Mammary microvascular endothelial cell (primary cell): ENCODE measurements at places on chromosomes 2 and 18. TPM values are rescaled to one million over a fixed set of nuclear protein-coding genes. Genes with fewer than 3 reads are reported as not detected.

The FMNL2 gene
- 28.1 and 31.1 TPM in 2 replicates for total RNA-seq

The ADGRF3 gene
- 0.05 and 0.20 TPM in 2 replicates for total RNA-seq

The CFAP221 gene
- 0.07 TPM in 1 of 2 replicates, not detected in the other for total RNA-seq

The ACMSD gene
- not detected in 2 replicates for total RNA-seq

The TPRKB gene
- total RNA-seq = 53.7 and 63.0 TPM in 2 replicates

The ANKRD30BL gene
- total RNA-seq = not detected in 2 replicates

The LYPD6B gene
- not detected in 2 replicates for total RNA-seq

The TIMM21 gene
- 47.1 and 51.3 TPM in 2 replicates for total RNA-seq

The DYNAP gene
- not detected in 2 replicates for total RNA-seq

The XDH gene
- total RNA-seq = not detected in 2 replicates

The FKBP1B gene
- 15.6 and 21.6 TPM in 2 replicates for total RNA-seq

The DTNB gene
- 4.2 and 5.3 TPM in 2 replicates for total RNA-seq

The ASXL3 gene
- not detected in 2 replicates for total RNA-seq

The DPP4 gene
- 20.2 and 20.3 TPM in 2 replicates for total RNA-seq

The LRRC30 gene
- not detected in 2 replicates for total RNA-seq
